ENCODE measurements at places on chromosomes 3 and 15. TPM values are rescaled to one million over a fixed set of nuclear protein-coding genes. Genes with fewer than 3 reads are reported as not detected.

GRCh38 chr15:67784090-67784781, 41.1 kb upstream of the SKOR1 start:
- DNase-seq: no peak

- DNase-seq: no peak
Observed at GRCh38 chr3:193782747-193783146, 189.7 kb downstream of the OPA1 start.

GRCh38 chr15:61702224-61703020, 357.8 kb downstream of the VPS13C start:
- no peak for DNase-seq

DNA sequence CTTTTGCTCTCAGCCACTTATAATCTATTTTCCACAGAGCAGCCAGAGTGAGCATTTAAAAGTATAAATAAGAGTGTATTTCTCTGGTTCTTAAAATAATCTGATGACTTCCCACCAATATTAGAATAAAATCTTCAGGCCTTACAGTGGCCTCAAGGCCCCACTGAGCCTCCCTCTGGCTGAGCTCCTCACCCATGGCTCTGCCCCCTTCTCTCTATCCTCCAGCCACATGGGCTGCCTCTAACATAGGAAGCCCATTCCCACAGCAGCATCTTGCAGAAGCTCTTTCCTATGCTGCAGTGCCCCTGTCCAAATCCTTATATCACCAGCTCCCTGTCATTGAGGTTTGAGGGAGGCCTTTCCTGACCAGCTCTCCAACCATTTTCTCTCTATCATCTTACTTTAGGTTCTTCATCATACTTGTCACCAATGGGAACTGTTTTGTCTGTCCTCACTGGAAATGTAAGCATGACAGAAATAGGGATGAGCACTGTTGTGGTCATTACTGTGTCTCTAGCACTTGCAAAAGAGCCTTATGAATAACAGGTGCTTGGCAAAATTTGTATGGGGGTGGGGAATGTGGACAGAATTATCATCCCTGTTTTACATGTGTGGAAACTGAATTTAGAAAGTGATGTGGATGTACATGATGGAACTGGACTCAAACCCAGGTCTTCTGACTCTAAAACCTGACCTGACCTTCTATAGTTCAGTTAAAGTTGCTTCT, 250.6 kb downstream of the NR1D2 start:
- DNase-seq: no peak

DNA sequence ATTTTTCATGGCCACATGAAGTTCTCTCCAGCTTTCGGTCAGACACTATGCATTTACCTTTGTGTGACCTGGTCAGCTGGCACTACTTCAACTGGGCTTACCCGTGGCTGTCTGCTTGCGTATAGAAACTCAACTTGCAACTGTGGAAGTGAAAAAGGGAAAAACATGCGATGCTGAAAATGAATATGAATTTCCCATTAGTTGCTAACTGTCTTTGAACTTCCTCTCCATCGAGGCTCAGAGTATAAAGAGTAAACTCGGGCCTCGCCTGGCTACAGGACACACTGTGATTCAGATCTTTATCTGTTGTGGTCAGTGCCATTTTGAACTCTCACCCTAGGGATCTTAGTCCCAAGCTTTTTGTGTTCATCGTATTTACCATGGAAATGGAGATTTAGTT, 26.8 kb downstream of the NFKBIZ start:
- DNase-seq: no peak

Gene CHRM5
- total RNA-seq: 0.23 TPM
